ENCODE measurements at places on chromosomes 2 and 18.

DNA sequence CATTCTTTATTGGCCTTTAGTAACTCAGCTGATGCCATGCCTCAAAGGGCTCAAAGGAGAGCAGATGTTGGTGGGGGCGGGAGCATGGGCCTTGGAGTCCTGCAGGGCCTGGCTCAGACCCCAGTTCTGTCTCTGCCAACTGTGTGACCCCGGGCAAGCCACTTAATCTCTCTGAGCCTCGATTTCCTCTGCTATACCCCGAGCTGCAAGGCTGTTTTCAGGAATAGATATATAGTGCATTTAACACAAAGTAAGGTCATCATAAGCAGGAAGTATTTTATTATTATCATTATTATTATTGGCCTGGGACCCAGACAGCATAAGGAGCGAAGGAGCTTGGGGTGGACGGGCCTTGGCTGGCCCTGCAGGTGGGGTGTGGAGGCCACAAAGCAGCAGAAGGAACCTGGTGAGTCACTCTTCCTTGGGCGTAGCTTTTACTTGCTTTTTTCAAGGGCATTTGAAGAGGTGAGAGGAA is 162.7 kb downstream of the INHBB start:
- DNase-seq, result no peak

DNA sequence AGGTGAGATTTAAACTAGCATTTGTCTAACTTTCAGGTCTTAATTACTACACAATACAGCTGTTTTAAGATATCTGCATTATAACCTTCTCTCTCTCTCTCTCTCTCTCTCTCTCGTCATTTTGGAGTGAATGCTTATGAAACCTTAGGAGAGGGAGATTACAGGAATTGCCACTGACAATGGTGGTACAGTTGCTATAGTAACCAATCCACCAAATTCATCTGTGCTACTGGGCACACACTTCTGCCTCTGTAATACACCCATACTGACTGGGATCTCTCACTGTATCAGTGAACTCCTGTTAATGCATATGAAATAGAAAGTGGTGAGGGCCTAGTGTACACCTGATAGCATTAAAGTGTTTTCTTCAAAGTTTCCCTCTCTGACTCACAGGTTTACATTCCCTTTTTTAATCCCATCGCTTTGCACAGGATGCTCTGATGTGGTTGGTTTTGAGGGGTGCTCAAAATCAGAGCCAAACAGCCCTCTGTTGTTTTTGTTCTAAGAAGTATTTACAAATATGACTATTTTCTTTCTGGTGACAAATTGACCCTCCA is 13.1 kb downstream of the KLHL14 start:
- no peak for DNase-seq

GRCh38 chr2:147002256-147002655 is 842.6 kb upstream of the ACVR2A start:
- no peak for DNase-seq

- DNase-seq, result no peak
These were observed 119.7 kb upstream of the RMP24 start for GRCh38 chr18:35852786-35853185.

- no peak for DNase-seq
These were observed 212.5 kb downstream of the SETBP1 start for GRCh38 chr18:44893045-44893706.

DNA sequence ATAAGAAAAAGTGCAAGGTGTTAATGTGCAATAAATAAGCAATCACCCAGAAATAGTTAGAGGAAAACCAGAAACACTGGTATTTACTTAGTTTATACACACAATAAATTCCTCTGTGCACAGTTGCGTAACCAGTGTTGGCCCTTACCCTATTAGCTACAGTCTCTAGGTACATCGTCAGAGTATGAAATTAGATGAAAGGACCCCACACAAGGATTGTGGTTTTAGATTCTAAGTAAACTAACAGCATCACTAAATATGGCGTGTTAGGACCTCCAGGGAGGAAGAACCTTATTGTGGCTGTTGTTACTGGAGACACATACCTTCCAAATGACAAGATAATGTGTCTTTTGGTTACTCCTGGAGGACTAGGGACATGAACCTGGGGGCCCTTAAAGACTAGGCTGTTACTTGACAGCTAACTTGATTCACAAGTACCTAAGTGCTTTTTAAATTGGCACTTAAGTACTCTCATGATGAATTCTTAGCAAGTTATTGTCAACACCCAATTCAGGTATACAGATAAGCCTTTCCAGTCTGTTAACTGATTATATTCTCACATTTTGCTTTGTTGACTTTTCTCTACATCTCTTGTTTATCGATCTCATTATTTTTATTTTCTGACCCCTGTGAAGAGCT is 115.3 kb downstream of the FEZ2 start:
- DNase-seq, result no peak

- DNase-seq, result no peak
These were observed 74.2 kb downstream of the NCAPH start for GRCh38 chr2:96409820-96410164.

GRCh38 chr18:41992066-41992465 is 37.0 kb downstream of the PIK3C3 start:
- DNase-seq, result no peak

- no peak for DNase-seq
These were observed 91.8 kb upstream of the KLF7 start for GRCh38 chr2:207257251-207258250.

- no peak for DNase-seq
These were observed 212.4 kb downstream of the ANAPC1 start for GRCh38 chr2:111671426-111672150.

GRCh38 chr18:59006461-59007067 is 133.1 kb upstream of the SEC11C start:
- no peak for DNase-seq

DNA sequence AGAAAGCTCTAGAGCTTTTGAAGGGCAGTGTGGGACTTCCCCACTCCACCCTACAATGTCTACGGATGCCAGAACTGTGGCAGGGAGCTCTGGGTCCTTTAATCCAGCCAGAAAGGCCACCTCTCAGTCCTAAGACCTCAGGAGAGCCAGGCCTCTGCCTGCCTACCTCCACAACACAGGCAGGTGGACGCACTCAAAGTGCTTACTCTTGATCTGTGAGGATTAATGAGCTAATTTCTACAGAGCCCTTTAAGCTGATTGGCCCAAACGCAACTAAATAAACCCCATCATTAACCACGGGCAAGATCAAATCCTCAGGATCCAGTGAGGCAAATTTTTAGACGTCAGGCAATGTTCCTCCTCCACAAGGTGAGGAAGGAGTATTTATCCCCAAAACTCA is 8.1 kb downstream of the STK39 start:
- DNase-seq, result no peak

DNA sequence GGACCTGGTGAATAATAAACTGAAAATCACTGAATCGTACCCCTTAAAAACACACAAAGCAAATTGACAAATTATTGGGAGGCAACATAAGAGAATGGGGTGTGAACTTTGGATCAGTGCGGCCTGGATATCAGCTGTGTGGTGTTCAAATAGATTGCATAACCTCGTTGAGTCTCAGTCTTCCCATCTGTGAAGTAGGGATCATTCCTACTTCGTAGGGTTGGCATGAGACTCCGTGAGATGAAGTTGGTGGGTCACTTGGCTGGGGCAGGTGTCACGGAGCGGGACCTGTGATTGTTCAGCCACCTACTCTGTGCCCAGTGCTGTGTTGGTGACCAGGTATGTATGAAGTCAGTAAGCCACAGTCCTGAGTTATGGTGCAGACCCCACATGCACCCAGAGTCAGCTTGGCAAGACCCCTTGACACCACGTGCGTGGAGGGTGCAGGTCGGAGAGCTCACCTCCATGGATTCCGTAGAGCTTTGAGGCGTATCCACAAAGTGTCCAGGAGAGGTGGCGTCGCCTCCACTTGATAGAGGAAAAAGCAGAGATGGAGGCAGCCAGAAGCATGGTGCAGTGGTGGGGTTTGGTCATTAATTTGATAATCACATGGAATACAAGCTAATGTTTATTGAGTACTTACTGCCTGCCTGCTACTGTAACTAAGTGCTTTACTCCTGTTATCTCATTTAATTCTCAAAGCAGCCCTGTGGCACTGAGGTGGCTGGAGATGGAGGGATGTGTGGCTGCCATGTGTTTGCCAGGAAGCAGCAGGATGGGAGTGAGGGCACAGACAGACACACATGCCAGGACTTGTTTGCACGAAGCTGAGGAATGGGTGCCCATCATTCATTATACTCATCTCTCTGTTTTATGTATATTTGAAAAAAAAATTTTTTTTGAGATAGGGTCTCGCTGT is 35.8 kb downstream of the HPCAL1 start:
- DNase-seq, result no peak

All from endothelial cell (in vitro differentiated cells).